ENCODE measurements at places on chromosomes 7 and 10.

GRCh38 chr10:126215746-126216631 is 172.3 kb downstream of the ADAM12 start:
- no peak for DNase-seq

- no peak for DNase-seq
Measured at GRCh38 chr10:61391281-61391680, 61.9 kb downstream of the TMEM26 start.

DNA sequence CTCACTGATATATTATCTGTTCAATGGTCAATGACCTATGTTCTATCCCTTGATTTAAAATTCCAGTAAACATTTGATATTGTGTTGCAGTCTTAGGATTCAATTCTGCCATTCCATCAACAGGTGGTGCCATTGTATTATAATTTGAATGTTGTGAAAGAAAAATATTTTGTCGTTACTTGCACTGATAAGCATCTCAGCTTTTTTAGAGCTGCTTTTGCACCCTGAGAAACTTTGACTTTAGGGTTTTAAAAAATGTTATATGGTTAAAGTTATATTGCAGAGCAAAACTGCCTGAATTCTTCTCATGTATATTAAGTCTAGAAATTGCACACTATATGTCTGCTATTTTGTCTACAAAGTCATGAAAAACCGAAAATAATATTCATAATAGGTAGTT is 18.8 kb upstream of the MINDY3 start:
- DNase-seq = no peak

- DNase-seq = no peak
Measured at GRCh38 chr7:82745117-82745516, 301.5 kb upstream of the CACNA2D1 start.

GRCh38 chr7:87223666-87224065 is 4.1 kb upstream of the TMEM243 start:
- no peak for DNase-seq

DNA sequence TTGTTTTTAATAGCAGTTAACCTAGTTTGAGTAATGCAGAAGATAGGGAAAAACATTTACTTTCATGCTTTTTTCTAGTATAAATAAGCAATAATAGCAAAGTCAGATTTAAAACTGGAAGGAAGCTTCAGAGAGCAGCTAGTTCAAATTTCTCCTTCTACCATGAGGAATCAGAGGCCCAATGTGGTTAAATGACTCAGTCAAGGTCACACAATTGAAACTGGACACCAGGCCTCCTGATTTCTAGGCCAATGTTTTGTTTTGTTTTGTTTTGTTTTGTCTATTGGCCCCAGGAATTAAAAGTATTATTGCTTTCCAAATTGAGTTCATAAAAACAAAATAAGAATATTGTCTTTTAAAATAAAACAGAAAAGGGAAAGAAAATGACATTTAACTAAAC is 122.3 kb downstream of the TRIL start:
- no peak for DNase-seq

GRCh38 chr7:139586286-139586685 is 62.8 kb downstream of the CLEC2L start:
- DNase-seq = no peak

GRCh38 chr7:66903360-66904062 is 17.5 kb upstream of the TMEM248 start:
- no peak for DNase-seq

DNA sequence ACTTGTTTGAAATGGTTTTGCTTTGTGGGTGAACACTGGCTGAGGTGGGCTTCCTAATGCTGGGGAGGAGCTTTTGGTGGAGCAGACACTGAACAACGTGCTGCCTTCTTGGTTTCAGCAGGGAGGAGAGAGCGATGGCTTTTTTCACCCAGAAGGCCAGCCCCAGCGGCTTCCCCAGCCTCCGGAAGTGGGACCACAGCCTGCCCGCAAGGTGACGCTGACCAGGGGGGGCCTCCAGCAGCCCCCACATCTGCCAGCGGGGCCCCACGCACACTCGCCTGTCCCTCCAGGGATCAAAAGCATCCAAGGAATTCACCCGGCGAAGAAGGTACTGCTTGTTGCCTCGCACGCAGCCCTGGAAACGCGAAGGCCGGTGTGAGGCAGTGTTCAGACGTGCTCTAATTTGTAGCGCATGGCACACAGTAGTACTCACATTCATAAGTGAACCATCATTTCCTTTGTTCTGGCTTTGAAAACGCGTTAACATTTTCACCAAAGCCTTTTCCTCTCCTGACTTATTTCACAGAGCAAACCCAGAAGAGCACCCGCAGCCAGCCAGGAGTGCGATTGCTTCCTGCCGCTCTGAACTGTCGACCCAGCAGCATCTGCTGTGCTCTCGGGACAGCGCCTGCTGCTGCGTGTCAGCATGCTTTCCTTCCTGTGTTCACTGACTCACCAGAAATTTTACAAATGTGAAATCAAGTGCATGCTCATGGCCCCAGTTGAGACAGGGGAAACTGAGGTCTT is 48.4 kb downstream of the SHH start:
- no peak for DNase-seq

GRCh38 chr7:26397332-26397731 is 105.7 kb downstream of the SNX10 start:
- DNase-seq = no peak

- DNase-seq = no peak
Measured at GRCh38 chr10:7272008-7272407, 138.8 kb downstream of the SFMBT2 start.

DNA sequence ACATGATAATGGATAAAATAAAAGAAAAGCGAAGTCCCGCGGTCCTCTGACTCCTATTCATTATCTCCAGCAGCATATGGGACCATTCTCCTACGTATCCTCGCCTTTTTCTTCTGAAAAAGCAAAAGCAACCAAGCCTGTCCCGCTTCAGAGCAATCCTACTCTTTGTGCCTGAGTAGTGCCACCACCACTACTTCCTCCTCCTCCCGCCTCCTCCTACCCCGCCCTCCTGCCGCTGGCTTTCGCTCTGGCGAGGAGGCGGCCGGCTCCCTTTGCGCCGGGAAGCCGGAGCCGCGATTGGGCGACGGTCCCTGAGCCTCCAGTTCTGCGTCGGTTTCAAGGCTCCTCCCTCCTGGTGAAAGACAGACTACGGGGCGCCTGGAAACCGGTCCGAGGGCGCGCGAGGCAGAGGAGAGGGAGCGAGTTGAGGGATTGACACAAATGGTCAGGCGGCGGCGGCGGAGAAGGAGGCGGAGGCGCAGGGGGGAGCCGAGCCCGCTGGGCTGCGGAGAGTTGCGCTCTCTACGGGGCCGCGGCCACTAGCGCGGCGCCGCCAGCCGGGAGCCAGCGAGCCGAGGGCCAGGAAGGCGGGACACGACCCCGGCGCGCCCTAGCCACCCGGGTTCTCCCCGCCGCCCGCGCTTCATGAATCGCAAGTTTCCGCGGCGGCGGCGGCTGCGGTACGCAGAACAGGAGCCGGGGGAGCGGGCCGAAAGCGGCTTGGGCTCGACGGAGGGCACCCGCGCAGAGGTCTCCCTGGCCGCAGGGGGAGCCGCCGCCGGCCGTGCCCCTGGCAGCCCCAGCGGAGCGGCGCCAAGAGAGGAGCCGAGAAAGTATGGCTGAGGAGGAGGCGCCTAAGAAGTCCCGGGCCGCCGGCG is at the start of gene FZD1:
FZD1 (plus strand) TSS at position 388 of the 878 bp plus-strand sequence; CDS start at position 836, 448 bp downstream.
- DNase-seq = peak; percentile 96

DNA sequence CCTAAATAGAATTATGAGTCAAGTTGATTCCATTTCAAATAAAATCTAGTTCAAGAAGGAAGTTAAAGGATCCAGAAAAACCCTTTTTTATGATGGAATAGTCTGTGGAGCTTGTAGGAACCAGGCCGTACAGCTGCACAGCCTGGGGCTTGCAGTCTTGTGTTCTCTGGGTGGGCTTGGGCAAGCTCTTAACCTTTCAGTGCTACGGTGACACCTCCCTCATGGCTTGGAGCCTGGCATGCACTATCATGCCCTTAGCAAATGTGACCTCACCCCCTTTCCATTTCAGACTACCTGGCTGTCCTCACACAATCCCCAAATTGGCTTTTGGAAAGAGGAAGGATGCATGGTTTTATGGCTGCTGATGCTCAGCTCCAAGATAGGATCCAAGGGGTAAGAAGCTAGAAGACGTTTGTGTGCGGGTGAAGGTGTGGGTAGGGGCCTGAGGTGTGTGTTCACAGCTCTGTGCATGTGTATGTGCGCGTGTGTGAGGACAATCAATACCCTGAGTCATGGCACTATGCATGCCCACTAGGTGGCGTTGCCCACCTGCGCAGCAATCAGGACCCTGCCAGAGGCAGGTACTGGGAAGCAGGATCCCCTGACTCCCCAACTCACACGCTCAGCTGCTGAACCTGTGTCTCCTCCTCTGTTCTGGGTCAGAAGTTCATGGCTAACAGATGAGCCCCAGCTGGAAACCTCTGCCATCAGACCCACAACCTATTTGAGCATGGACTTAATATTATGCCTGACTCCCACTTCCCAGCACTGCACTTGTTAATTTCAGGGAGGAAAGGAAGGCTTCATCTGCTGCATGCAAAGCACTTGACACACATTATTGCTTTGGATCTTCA is 113.4 kb downstream of the PTPN20 start:
- peak; percentile 61 for DNase-seq

DNA sequence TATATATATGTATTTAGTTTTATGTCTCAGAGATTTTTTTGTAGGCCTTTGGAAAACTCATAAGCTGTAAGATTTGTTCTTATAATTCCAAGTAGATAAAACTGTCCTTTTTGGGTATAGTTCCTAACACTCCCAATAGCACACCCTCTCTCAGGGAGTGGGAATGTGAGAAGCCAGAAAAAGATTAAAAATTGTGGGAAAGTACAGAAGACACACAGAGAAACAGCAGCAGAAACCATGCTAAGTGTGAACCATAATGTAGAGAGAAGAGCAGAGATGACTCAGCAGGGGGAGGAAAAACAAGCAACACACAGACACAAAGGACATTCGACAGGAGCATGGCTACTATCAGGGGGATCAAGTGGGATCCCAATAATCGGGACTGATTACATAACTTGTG is 401.6 kb downstream of the MAGI2 start:
- DNase-seq = no peak

DNA sequence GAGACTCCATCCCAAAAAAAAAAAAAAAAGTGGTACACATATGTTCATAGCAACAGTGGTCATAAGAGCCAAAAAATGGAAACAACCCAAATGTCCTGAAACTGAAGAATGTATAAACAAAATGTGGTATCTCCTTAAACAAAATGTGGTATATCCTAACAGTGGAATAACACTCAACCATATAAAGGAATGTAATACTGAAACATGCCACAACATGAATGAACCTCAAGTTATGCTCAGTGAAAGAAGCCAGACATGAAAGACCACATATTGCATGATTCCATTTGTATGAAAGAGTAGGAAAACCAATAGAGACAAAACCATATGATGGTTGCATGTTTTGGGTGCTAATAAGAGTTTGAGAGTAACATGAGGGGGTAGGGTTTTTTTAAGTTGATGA is 3.1 kb downstream of the GJC3 start:
- no peak for DNase-seq

- peak; percentile 42 for DNase-seq
Measured at GRCh38 chr10:91907914-91908336, 1.4 kb downstream of the FGFBP3 start.

GRCh38 chr7:46611508-46611907 is 690.4 kb upstream of the IGFBP3 start:
- no peak for DNase-seq

DNA sequence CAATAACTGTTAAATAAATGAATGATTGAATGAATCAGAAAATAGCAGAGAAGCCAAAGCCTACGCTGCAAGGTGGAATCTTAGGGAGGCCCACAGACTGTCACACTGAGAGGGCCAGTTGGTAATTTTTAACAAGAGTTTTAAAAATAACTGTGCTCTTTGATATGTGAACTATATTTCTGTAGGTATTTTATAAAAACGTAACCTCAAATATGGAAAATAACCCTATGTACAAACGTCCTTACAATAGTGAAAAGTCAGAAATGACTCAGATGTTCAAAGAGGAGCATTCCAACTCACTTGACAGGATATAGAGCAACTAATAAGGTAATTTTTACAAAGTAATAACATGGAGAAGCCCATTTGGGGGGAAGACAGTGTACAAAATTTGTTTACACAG is 18.9 kb upstream of the TMEM273 start:
- DNase-seq = no peak

- DNase-seq = no peak
Measured at GRCh38 chr7:66377045-66377444, 171.9 kb downstream of the TPST1 start.

GRCh38 chr10:8035006-8035640 is 19.4 kb upstream of the GATA3 start:
- no peak for DNase-seq

- DNase-seq = no peak
Measured at GRCh38 chr7:17546592-17546991, 248.1 kb downstream of the AHR start.

DNA sequence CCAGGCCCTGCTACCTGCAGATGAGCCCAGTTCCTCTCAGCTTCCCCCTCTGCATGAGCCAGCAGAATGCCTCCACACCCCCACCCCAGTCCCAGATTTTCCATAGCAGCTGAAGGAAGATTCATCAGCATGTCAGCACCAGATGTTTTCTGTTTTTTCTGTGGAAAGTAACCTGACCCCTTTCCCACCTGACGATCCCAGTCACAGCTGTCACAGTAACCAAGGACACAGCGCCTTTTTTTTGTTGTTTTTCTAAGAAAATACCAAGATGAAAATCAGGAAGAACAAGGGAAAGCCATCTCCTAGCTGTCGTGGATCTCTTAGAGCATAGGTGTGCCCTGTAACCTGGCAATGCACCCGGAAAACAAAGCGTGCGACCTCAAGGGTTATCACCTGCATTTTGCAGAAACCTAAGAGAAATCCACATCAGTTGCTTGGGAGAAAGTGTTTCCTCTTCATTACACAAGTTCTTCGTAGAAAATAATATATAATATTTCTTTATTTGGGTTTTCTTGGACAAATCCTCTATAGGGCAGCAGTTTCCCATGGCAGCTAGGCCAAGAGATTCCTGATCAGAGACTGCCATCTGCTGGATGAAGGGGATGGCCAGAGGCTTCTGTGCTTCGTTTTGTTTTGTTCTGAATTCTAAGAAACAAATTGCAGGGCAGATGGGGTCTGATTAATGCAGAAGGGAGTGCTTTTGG is 401.9 kb downstream of the TNS3 start:
- DNase-seq = peak; percentile 57

GRCh38 chr7:107715531-107715930 is 28.4 kb upstream of the CBLL1 start:
- DNase-seq = no peak

DNA sequence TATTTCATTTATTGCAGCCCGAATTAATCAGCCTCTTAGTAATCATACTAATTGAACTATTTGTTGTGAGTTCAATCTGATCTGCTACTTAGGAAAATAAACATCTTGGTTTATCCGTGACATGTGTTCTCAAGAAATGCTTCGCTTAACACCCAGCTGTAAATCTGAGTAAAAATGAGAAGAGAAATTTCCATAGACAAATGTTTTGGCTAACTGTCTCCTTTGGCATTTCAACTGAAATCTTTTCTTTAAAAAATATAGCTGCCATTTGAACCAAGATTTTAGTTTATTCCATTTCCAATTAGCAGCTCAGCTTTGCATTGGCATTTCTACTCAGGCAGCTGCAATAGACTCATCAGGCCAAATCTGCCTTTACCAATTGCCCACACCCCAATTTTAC is 180.5 kb upstream of the PTER start:
- no peak for DNase-seq

- no peak for DNase-seq
Measured at GRCh38 chr10:106815427-106816043, 349.0 kb downstream of the SORCS1 start.

- DNase-seq = no peak
Measured at GRCh38 chr10:49212076-49212475, 23.9 kb upstream of the TMEM273 start.
